ENCODE measurements at places on chromosomes 3 and 15.

GRCh38 chr15:57138349-57138788, 219.9 kb downstream of the TCF12 start:
- no peak for DNase-seq

DNA sequence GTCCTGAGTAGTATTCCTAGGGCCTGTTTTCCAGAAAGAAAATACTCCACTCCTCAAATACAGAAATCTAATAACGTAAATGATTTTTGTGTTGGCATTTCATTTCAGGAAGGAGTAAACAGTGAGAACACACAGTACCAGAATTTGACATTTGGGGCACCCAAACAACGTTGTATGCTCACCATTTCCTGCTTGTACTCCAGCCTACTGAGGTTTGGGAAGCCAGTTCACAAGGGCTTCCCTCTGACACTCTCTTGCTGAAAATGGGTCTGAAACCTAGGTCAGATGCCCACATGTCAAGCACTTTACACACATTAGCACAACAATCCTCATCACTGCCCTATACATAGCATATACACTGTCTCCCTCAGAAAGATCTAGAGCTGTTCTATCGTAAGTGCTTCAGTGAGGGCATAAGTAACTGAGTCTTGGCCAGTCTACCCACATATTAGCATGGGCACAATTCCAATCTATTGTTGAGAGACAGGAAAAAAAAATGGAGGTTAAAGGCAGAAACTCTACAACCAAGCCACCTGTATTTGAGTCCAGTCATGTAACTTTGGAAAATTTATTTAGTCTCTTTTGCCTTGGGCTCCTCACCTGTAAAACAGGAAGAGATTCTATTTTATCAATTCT, 43.5 kb upstream of the RSL24D1 start:
- no peak for DNase-seq

- DNase-seq = peak; percentile 60
Observed at GRCh38 chr3:143644370-143645089, 203.7 kb downstream of the SLC9A9 start.

GRCh38 chr15:95857758-95858157, 472.7 kb upstream of the NR2F2 start:
- no peak for DNase-seq

GRCh38 chr15:100880897-100881242, 1.2 kb downstream of the ALDH1A3 start:
- DNase-seq = no peak

DNA sequence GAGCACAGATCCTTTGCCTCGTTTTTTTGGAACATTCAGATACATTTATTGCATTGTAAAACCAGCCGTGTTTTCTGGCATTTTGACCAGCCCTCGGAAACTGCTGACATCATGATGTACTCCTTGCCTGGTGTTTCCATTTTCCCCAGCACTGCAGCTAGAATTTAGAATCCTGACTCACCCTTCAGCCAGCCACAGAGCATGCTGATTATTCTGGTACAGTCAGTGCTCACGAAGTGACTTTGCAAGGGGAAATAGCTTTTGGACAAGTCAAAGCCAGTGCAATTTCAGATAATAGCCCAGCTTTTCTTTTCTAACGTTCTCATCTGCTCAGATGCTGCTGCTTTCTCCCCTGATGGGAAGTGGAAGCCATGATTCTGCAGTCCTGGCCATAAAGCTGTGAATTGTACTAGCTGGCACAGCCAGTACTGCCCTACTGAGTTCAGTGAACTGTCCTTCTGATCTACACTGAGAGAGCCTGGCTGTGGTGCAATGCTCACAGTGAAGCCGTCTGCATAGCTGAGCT, 12.1 kb upstream of the CNBP start:
- DNase-seq = no peak

- no peak for DNase-seq
Observed at GRCh38 chr15:36066757-36067156, 512.7 kb upstream of the CDIN1 start.

DNA sequence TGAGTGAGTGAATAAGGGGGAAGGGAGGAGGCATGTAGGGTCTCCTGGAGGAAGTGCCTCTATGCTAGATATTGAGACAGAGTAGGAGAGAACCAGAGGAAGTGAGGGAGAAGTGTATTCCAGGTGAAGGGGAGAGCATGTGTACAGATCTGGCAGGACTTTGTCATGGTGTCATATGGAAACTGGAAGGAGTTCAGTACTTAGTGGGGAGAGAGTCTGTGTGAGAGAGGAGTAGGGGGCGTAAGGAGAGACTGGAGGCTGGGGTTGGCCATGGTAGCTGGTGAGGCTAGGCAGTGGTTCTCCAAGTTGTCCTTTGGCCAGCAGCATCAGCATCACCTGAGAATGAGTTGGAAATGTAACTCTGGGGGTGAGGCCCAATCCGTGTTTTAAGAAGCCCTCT, 29.6 kb upstream of the EPHB1 start:
- DNase-seq = no peak

GRCh38 chr3:48112813-48113212, 75.4 kb downstream of the CDC25A start:
- DNase-seq = no peak

DNA sequence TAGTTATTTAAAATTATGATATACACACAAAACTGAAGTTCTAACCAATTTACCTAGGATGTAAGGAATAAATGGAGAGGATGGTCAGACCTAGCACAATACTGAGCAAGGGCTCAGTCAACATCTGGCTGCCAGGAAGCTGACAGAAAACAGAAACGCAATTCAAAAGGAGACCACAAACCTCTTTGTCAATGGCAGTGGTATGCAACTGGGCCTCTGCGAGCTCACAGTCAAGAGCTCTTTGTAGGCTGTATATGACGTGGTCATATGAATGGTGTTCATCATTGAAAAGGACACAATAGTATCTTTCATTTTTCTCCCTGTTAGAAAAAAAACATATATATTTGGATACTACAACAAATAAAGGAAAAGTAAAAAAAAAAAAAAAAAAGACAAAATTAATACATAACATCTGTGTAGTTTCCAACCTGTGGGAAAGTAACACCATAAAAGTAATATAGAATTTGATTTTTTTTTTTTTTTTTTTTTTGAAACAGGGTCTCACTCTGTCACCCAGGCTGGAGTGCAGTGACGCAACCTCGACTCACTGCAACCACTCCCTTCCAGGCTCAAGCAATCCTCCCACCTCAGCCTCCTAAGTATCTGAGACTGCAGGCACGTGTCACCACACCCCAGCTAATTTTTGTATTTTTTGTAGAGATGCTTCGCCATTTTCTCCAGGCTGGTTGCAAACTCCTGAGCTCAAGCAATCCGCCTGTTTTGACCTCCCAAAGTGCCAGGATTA, 37.9 kb downstream of the UBR1 start:
- DNase-seq = no peak

DNA sequence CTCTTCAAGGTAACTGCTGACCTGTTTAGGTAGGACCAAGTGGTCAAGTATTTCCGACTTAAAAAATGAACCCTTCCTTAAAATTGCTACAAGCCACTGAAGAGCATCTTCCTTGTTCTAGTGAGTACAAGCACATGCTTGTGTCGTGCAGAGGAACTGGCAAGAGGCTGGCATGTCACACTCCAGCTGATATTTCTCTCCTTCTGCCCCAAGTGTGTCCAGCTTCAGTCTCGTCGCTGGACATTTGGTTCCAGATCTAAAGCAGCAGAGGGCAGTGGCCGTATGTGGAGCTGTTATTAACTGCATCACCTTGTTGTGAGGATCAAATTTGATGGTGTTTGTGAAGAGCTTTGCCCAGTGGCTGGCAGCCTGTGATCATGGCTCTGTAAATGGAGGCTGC, 10.0 kb downstream of the RBP2 start:
- DNase-seq = no peak

DNA sequence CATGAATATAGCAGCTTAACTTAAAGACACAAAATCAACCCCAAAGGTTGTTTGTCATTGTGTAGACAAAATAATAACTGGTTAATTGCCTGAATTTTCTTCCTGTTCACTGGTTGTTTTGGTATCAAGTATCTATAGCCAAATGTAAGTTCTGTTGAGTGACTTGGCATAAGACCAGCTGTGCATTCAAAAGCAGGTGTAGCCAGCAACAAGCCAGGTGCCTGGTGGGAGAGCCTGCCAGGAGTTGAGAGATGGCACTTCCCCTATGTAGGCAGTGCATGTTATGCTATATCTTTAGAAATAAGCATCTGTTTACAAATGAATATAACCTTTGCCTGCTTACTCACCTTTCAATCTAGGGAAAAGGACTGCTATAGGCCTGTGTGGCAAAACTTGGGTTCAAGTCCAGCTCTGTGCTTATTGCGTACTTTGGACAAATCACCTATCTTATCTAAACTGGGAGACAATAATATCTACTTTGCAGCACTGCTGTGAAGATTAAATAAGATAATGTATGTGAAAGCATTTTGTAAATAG, 84.9 kb upstream of the TBL1XR1 start:
- no peak for DNase-seq

- DNase-seq = no peak
Observed at GRCh38 chr3:94875149-94875548, 812.3 kb downstream of the NSUN3 start.

DNA sequence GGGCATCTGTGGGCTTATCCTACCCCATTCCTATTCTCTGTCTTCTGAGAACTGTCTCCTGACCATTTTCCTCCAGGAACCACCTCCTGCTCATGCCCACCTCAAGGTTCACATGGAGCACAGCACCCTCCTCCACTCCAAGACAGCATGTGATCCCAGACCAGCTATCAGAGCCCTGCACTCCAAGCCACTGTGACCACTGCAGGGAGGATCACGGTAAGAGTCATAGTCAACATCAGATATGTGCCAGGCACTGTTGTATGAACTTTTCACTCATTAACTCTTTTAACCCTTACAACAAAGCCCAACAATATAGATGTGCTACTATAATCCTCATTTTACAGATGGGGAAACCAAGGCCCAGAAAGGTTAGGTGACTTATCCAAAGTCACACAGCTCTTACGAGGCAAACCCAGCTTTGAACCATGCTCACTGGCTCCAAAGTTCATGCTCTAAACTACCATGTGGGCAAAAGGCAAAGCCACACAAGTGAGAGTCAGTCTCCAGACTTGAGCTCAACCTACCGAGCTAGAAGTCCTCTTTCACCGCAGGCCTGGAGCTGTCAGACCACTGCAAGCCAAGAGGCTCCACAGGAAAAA, 115.1 kb upstream of the IQSEC1 start:
- DNase-seq = no peak

- no peak for DNase-seq
Observed at GRCh38 chr3:195896361-195897080, 11.8 kb downstream of the TNK2 start.

DNA sequence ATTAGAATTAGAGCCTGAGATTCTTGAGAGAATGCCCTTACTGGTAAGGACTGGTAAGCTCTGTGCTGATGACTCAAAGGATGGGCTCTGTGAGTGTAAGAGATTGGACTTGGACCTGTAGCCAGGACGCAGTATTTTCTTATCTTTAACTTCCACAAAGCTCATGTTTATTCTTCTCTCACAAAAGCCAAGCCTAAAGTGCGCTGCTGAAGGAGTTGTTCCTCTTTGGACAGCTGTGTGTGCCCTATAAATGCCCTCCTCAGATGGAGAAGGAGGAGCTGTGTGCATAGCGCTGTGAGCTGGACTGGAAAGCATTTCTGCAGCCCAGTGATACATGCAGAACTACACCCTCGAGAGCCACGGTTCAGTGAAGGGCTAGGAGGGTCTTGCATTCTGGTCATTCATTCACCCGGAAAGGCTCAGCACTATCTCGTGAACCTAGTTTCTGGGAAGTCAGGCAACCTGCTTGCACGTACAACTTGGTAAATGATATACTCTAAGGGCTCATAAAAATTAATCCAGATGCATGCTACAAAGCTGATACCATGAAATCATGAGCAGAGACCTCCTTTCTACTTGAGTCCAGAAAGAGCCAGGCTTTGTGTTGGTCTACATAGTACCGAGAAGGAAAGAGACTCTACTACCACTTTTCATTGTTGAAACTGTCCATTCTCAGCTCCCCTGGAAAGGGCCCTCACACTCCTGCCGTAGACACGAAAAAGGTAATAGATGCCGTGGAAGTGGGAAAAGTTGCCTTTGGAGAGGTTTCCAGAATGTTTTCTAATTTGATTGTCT, 103.0 kb upstream of the TBL1XR1 start:
- no peak for DNase-seq

DNA sequence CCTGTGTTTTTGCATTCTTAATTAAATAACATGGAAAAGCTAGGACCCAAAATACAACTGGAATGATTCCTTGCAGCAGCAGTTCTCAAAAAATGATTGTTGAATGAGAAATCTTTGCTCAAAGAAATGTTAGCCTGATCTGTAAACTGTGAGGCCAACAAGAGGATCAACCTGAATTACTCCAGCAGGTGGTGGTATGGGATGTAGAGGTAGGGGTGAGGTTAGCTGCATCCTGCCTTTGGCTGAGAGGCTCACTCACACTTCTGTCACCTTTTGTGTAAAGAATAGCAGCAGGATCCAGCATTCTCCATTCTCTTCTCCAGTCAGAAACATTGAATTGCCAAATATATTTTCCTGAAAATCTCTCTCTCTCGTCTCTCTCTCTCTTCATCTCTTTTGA, 26.5 kb upstream of the FAM98B start:
- no peak for DNase-seq

DNA sequence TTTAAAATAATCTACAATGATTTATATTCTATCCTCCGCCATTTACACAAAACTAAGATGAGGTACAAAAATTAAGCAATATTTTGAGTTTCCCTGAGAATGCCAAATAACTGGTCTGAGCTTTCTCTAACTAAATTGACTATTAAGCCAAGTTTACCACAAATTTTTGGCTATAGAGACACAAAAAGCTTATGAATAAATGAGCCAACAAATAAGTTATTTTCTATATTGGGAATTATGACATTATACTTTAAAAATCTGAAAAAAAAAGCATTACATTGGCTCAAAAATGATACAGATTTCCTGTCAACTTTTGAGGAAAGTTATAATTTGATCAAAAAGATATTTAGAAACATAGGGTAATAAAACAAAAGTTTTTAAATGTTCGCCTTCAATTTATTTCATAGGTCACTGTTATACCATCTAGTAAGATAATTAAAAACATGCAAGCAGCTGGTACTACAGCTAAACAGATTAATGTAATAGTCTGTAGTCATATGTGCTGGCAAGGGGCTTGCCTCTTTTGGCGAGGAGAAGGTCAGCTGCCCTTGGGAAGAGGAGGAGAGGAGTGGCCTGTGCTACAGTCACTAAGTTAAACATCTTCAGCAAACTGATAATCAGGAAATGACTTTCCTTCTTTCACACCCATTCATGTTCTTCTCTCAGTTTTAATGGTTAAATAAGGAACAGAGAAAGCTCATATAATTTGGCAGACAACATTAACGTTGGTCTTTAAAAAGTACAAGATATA, 318.5 kb downstream of the TBC1D5 start:
- no peak for DNase-seq

- DNase-seq = no peak
Observed at GRCh38 chr15:70703096-70703878, 60.1 kb downstream of the UACA start.

- no peak for DNase-seq
Observed at GRCh38 chr15:56735589-56735988, 2.3 kb upstream of the ZNF280D start.
